ENCODE measurements at places on chromosomes 16 and 17.

- no peak for DNase-seq
These were observed 22.9 kb downstream of the PRCD start for GRCh38 chr17:76562734-76563148.

- no peak for DNase-seq
These were observed 3.0 kb downstream of the TMEM132E start for GRCh38 chr17:34582185-34582900.

DNA sequence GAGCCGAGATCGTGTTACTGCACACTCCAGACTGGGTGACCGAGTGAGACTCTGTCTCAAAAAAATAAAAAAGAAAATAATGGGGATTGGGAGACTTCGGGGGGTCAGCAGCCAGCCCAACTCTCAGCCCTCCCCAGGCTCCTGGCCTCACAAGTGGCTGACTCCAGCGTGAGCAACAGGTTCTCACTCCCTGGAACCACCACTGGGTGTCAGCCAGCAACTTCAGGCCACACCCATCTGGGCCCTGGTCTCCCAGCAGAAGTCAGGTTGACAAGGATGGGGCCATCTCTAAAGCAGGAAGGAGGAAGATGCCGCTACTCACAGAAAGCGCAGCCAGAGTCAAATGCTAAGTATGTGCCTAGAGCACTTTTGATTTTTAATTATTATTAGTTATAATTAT lies 139.4 kb downstream of the C16orf78 start:
- DNase-seq, result no peak

DNA sequence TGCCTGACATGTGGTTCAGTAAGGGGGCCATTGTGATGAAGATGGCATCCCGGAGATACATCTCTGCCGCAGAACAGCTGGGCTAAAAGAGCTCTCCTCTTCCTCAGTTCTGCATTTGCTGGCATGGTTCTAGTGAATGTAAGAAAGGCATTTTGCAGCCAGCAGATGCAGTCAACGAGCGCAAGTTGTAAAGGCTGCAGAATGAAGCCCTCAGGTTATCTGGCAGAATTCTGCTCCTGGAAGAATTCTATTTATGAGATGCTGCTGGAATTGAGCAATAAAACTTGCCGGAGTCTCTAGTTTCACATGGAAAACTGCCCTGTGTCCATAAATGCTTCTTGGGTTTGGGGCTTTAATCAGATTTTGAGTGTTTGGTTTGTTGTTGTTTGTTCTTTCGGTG lies 176.8 kb upstream of the HSBP1 start:
- no peak for DNase-seq

DNA sequence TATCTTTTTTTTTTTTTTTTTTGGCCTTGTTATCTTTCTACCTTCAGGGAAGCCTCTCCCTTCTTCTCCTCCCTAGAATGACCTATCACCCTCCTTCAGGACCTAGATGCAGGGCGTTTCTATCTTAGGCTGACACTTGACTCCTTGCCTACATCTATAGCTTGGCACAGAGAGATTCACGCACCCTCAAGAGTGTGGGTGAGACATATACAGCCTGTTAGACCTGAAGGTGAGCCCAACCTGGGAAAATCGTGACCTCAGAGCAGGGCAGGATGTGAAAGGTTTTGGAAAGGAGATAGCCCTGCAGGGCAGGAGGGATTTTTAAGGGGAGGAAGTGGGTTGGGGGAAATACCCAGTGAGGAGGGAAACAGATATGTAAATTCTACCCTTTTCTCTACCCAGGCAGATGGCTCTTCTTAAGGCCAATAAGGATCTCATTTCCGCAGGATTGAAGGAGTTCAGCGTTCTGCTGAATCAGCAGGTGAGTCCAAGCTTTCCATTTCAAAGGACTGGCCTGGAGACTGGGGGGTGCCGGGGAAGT lies at the start of gene AHSP:
AHSP (plus strand) TSS at position 167 of the 541 bp plus-strand sequence; CDS start at position 407, 240 bp downstream.
- DNase-seq, result no peak

Measured in Right ventricle myocardium inferior (tissue), 1 donor.